Activated T-helper 9 cell treated with anti-CD3 and anti-CD28 coated beads, Interleukin-2, amount 50 U/mL, for 16 hours (primary cell): ENCODE measurements at places on chromosomes 3 and 15.

- DNase-seq = no peak
These were observed 256.1 kb upstream of the ADAMTS9 start for GRCh38 chr3:64943866-64944265.

DNA sequence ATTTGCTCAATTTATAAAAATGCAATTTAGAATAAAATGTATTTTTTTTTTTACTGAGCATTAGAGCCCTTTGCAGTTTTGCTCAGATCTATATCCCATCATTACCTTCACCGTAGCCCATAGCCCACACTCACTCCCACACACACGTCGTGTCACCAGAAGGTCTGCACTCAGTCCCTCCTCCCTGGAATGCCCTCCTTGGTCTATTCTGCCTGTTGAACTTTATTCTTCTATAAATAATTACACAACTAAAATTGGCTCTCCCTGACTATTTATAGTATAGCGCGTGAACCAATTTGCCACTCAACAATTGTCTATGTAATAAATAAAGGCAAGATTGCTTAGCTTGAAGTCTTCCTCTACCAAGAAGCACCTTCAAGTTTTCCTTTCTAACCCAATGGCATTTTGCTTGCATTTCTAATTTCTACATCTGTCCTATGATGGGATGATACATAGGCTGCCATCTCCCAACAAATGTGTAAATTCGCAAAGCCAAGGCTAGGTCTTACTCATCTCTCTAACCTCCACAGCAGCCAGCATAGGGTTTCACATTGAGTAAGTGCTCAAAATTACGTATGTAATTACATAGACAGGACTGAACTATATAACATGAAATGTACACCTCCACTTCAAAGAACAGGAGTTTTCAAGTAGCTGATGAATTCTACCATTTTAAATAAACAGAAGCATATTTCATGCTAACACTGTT lies 172.0 kb upstream of the HES1 start:
- no peak for DNase-seq

GRCh38 chr3:103006526-103007183 lies 571.8 kb downstream of the ZPLD1 start:
- no peak for DNase-seq

GRCh38 chr3:7982126-7982525 lies 519.5 kb upstream of the LMCD1 start:
- no peak for DNase-seq

- no peak for DNase-seq
These were observed at the start of gene WNT5A for GRCh38 chr3:55486857-55487380. TSS of gene WNT5A (minus strand) at chr3:55487306. CDS start at chr3:55486985, 321 bp downstream.

- DNase-seq = no peak
These were observed 15.0 kb downstream of the DUOX1 start for GRCh38 chr15:45144775-45145174.

DNA sequence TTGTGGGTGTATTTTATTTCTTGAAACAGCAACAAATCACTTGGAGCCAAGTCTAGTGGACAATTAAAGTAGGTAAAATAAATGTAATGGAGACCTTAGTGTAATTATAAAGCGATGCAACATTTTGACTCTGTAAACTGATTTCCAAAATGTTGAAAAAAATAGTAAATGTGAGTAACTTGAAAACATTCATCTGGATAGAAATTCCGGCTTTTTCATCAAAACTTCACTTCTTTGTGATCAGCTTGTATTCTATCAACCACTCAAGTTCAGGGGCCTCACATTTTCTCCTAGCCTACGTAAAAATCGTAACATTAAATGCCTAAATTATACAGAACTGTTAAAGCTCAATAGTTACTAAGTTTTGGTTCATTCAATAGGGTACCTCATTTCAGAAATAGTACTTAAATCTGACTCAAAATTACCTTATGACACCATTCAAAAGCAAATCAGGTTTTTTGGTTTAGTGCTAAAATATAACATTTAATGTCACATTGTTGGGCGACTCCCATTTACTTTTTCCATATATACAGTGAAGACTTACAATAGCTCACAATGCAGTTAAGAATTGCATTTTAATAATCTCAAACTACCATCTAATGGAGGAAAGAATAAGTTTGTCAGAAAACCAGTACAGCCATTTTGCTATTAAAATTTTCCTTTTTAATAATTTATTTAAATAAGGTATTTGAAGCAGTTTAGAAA lies 12.7 kb downstream of the CCNL1 start:
- DNase-seq = no peak

GRCh38 chr3:139263798-139264197 lies 80.0 kb upstream of the MRPS22 start:
- no peak for DNase-seq

DNA sequence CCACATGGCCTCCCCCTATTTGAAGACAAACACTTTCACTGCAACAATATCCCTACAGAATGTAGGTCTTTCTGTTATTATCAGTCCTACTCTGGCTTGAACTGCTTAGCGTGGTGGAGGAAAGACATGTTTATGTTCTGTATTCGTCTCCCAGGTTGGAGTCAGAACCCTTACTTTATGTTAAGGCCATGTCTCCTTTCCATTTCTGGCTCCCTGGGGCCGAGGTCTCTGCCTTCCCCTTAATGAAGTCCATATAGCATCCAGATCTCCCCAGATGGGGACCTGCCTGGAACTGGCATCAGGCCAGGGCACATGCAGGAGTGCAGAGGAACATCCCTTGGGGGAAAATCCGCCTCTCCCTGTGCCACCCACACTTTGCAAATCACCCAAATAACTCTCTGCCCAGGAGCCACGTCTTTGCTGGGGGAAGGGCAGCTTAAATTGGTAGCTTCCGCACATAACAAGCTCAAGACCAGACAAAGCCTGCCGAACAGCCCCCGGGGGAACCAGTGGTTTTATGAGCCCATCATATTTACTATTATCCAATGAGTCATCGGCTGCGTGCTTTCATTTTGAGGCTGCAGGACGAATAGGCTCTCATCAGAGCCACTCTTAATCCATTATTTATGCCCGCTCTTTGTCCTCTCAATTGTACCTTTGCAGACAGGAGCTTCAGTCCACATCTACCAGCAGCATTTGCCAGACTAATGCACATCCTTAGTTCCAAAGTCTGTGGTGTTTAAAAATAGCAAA lies 237.0 kb downstream of the UACA start:
- no peak for DNase-seq
